Stimulated activated CD4-positive, alpha-beta T cell treated with anti-CD3 and anti-CD28 coated beads, Interleukin-4, amount 100 ng/mL, for 48 hours (primary cell): ENCODE measurements at places on chromosomes 11 and 22.
A peak's percentile ranks its signal among the peaks of the same experiment; 100 is the strongest.

DNA sequence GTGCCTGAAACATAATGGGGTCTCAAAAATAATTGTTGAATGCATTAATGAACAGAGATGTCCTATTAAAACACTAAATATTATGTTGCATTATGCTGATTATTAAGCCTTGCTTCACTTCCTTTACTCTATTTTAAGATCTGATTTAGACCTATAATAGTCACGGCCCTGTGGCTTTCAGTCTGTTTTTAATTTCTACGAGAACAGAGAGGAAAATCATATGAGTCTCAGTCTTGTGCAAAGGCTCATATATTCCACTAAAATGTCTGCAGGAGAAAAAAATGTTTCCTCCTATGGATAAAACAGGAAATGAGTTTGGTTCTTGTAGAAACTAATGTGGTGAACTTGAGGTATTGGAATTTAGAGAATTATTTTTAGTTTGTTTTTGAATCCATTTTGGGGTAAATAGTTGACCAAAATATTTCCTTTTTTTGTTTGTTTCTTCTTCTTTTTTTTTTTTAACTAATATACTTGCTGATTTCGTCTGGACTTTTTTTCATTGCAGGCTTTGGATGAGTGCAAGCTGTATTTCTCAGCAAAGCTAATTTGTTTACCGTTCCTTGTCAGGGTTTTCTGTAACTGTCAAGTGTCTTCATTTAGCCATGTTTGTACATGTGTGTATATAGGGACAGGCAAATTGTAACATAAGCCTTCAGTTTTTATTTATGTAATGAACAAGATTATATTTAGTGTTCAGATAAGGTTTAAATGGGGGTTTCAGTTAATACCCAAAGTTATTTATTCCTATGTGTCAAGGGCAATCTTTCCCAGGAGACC, 139.1 kb upstream of the DDI1 start:
- no peak for DNase-seq

- no peak for DNase-seq
Observed at GRCh38 chr11:33685082-33685481, 15.5 kb downstream of the C11orf91 start.

DNA sequence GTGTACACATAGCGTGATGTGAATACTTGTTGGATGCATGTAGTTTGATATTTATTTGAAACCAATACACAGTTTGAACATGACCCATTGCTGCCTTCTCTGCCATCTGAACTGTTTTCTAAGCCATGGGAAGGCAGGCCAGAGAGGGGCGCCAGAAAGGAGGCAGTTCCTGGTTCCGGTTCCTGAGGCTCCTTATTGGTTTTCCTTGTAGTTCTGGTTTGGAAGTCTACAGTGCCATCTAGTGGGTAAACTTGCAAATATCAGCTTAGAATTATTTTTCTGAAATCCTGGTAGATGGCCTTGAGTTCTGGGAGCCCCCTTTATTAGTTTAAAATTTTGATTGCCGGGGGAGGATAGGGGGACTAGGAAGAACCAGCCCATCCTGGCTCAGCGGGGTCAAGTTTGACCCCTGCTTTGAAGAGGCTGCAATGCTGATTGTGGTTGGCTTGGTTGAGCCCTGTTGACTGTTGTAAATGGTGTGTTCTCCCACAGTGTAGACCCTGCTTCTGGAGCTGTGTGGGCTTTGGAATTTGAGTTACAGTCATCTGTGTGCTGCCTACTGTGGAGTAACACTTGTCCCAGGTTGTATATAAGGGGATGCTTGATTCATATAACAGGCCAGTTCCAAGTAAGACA, 48.4 kb downstream of the GRAMD1B start:
- DNase-seq: no peak

GRCh38 chr11:965206-965775, 39.6 kb downstream of the AP2A2 start:
- no peak for DNase-seq

- DNase-seq: no peak
Observed at GRCh38 chr11:2269601-2270321, 627 bp downstream of the ASCL2 start.

DNA sequence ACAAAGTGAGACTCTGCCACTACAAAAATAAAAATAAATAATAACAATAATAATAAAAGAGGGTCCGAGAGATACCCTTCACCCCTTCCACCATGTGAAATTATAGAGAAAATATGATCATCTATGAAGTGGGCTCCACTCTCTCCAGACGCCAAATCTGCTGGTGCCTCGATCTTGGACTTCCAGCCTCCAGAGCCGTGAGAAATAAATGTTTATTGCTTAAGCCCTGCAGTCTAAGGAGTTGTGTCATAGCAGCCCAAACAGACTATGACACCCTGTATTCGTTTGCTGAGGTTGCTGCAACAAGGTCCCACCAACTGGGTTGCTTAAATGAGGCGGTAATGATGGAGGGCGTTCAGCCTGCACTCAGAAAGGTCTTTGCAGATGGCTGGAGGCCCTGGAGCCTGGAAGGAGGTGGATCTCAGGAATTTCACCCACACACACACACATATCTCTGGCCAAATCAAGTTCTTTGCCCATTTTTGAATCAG, 7.6 kb upstream of the SEPTIN5 start:
- DNase-seq: no peak

GRCh38 chr11:33682446-33682845, 18.2 kb downstream of the C11orf91 start:
- no peak for DNase-seq

DNA sequence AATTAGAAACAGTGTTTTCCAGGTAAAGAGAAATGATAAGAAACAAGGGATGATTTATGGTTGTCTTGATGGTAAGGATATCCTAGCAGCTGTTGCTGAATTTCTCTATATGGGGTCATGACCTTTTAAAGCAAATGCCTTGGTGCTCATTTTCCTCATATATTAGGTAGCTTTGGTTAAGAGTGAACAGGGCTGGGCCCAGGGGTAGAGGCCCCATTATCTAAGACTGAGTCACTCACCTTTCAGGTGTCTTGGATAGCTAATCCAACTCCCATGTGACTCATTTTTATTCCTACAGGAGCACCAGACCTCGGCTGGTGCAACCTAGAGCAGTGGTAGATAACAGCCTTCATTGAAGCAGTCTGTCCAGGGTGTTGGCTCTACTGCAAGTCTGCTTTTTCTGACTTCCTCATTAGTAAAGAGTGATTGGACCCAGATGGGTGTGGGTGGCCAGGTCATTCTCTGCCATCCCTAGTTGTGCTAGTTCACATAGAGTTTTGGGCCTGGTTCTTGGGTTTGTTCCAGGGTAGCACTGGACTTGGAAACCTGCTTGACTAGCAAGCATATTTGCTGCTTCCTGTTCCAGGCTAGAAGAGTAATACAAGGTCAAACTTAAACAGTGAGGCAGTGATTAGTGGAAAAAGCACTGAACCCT, 37.4 kb downstream of the CTNND1 start:
- DNase-seq: no peak

DNA sequence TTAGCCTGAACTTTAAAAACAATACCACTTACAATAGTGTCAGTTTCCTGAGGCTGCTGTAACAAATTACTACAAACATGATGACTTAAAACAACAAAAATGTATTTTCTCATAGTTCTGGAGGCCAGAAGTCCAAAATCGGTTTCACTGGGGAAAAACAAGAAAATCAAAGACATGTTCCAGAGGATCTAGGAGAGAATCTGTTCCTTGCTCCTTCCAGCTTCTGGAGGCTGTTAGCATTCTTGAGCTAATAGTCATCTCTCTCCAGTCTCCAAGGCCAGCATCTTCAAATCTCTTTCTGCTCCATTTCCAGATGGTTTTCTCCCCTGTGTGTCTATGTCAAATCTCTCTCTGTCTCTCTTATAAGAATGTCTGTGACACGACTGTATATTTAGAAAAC, 67.6 kb upstream of the TEAD1 start:
- DNase-seq: no peak

GRCh38 chr11:77479746-77480352, 6.0 kb upstream of the PAK1 start:
- DNase-seq: no peak

- DNase-seq: no peak
Observed at GRCh38 chr11:69654660-69655478, 13.9 kb downstream of the CCND1 start.

DNA sequence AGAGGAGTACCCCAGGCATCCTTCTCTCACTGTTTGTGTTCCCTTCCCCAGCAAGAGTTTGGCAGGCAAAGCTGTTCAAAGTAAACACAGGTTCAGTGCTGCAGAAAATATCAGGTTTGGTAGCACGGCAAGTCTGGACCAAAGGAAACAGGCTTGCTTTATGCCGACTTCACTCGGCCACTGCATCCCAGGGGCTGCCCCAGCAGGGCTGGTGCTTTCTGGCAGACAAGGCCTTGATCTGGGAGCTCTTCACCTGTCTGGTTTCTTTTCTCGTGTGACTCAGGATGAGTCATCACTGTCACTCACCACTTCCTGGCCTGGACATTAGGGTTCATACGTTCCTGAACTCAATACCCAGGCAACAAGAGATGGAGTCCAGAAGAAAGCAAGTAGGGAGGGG, 52.6 kb upstream of the NAV2 start:
- DNase-seq: no peak

DNA sequence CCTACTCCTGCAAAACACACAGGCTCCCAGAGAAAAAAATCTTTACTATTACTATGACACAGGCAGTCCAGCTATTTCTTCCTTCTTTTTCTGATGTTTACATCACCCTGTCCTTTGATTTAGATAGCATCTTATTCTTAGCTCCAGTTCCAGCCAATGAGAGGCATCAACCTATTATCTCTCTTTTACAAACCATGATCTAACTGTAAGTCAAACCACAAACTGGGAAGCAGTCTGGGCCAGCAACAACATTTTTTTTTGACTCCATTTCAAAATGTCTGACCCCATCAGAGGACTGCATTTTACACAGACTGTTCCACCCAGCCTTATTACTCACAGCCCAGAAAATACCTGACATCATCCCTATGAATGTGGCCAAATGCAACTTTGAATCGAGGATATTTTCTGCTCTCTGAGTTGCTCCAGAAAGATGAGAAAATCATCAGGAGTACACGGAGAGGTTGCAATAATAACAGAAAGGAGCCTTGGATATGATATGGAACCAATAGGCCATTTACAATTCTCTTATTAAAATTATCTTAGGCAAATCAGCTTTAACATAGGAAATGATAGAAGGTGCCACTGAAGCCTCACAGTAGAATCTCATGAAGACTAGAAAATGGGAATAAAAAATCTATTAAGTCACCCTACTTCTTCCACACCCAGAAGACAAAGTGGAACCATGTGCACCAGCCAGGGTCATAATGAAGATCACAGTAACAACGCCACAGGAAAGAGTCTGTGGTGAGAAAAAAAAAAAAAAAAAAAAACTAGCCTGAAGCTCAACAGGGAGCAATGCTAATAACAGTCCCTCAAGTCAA, 21.2 kb downstream of the TBRG1 start:
- no peak for DNase-seq

DNA sequence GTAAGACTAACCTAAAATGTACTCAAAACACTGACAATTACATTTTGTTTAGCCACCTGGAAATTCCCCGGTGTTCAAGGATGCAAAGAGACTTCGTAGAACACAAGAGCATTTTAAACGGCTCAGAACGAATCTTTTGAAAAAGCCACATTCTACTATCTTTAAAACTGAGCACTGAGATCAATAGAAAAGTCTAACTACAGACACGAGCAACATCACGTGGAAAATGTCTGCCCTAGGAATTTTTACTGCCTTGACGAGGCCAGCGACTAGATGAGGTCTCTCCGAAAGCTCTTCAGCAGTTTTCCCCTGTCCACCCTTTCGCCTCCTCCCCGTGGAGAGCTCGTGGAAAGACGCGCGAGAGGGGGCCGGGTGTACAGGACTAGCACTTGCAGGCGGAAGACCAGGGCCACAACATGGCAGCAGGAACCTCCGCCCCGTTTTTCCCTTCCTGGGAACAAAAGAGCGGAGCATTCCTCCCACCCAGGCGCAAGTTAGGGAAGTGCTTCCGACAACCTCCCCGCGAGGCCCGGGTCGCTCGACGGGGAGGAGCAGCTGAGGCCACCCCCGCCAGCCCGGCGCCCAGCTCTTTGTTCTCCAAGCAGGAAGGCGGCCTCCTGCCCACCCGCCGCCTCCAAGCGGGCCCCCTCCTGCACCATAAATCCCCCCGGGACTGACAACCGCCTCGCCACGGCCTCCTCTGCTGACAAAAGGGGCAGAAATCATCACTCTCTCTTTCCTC, 1.1 kb downstream of the EIF4G2 start:
- peak; percentile 25 for DNase-seq

DNA sequence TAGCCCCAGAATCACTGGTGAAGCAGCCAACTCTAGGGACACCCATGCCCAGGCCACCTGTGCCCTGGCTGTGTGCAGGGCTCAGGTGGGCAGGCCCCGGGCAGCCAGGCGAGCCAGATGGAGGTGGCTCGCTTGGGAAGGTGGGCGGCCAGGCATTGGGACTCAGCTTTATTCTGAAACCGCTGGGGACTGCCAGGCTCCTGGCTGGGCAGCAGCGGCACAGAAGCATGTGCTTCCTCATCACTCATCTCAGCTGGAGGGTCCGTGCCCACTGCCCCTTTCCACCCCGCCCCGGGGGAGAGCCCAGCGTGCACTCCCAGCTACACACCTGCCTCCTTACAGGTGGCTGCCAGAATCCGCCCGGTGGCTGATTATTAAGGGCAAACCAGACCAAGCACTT, 27.1 kb upstream of the SLC22A12 start:
- no peak for DNase-seq

DNA sequence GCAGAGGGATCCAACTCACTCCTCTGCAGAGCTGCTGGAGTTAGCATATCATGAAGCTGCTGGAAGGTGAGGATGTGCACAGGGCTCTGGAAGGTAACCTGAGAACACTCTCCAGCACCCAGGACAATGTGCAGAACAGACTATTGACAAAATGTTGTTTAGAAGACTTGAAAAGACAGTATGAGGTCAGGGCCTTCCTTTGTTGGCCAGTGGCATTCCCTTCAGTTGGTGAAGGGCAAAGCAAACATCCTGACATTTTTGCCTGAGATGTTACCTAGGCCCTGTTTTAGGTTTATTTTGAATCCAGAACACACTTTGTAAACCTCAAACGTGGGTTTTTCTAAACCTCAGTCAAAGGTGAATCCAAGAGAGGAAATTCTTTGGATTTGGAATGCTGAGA, 67.8 kb downstream of the DEPDC5 start:
- DNase-seq: no peak

DNA sequence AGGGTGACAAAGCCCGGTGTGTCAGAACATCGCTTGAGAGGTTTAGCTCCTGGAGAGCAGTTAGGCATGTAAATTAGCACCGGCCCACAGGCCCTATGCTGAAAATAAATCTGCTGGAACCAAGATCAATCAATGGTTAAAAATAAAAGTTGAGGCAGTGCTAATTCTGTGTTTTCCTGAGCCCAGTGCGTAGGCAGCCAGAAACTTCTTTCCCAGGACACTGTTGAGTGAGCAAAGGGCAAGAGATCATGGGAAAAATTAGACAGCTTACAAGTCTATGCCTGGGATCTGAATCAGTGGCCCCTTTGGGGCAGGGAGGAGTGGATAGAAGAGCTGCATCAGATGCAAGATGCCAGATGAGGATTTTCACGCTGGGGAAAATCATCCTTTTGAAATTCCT, 539.2 kb downstream of the BUD13 start:
- no peak for DNase-seq

- no peak for DNase-seq
Observed at GRCh38 chr11:91263496-91264365, 960.9 kb upstream of the FAT3 start.

GRCh38 chr11:115391598-115391997, 112.6 kb downstream of the CADM1 start:
- DNase-seq: no peak
